Left renal cortex interstitium (tissue), 4 donors: ENCODE measurements at places on chromosomes 7 and 10.

DNA sequence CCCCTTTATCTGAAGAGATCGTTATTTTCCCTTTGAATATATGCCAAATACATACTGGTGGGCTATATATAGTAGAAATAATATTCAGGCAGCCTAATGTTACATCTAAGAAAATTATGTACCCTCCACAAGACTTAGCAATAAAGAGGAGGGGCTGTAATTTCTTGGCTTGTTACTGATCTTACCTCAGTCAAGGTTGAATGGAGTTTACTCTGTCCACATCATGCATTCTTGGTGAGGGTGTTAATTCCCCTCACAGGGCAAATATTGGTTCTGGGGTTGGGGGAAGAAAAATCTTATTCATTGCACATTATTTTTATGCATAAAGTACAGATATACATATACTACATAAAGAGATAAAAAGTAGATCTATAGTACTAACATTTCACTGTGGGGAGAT lies 145.8 kb upstream of the ANK3 start:
- no peak for DNase-seq

GRCh38 chr7:72492461-72493065 lies 80.4 kb upstream of the CALN1 start:
- no peak for DNase-seq

DNA sequence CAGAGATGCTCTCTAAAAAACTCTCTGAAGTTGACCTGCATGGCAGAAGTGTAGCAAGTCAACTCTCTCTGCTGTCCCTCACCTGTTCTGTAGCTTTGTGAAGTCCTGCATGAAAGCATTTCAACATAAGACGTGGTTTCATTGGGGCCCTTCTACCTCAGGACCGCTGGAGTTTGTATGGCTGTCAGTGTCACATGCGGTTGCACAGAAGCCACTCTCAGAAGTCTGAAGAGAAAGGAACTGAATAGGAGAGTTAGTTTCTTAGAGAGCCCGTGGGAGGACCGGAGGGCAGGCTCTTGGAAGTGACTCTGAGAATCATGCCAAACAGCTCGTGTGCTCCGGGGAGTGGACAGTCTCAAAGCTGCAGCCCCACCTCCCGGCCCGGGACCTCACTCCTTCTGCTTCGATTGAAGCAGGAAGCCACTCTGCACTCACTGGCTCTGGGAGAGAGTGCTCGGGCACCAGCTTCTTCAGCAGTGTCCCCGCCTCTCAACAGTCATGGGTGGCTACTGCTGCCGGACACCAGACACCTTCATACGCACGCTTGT lies 486.7 kb downstream of the SDK1 start:
- no peak for DNase-seq

GRCh38 chr10:14775656-14776055 lies 959 bp upstream of the FAM107B start:
- no peak for DNase-seq

DNA sequence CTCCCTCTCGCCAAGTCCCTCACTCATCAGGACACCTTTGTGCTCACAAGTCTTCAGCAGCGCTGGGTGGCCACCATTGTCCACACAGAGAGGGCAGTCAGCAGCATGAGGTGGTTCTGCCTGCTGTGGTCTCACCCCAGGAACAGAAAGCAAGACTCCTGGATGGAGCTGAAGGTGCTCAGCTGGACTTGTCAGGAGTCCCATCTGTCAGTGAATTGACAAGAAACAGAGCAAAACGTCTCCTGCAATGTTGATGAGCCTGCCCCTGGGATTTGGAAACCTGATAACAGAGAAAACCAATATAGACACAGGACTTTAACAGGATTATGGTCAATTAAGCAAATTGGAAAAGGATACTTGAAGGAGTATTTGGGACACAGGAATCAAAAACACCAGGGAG lies 122.2 kb upstream of the PRSS58 start:
- DNase-seq: no peak

DNA sequence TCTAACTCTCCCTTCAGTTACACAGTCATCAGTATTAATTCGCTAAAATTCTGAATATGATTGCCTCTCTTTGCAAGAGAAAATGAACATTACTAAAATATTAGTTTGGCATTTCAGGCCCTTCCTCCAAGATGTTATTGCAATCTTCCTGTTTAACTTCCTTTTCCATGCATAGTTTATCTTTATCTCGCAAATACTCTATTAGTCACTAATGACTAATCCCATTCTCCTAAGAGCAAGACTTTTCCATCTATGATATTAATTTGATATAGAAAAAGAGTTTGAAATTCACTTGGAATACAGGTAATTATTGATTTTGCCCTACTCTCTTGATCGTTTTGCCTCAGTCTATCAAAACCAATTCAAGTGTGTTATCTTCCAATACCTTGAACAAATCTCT lies 41.8 kb upstream of the SEMA3A start:
- DNase-seq: no peak

DNA sequence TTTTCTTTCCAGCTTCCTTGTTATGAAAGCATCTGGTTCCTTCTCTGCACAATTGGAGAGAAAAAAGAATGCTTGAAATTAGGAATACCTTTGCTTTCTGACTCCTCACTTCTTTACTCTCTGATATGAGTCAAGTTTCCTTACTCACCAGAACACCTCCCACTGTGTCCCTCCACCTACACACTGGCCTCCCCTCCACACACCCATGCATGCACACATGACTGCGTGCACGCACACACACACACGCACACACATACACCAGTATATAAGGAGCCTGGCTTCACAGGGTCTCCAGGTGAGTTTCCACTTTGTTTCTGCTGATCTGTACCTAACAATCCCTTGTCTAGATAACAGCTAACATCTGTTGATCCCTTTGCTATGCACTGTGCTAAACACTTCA lies 11.4 kb upstream of the PTER start:
- DNase-seq: no peak

GRCh38 chr7:35185908-35186731 lies 67.8 kb downstream of the TBX20 start:
- DNase-seq: peak; percentile 25

DNA sequence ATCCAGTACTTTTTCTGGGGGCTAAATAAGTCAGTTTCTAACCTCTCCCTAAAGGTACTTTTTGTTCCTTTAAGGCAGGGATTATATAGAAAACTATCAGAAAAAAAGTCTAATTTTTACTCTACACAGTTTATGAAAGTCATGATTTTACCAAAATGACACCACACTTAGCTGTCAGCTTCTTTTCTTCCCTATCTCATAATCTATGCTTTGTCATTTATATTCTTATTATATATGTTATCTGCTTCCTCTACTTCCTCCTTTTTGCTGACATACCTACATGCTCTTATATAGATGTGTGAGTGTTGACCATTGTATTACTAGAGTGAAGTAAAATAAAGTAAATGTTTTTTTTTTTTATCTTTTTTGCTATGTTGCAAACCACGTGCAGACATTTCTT lies 203.9 kb upstream of the CHRM2 start:
- no peak for DNase-seq

GRCh38 chr10:129940617-129941198 lies 23.4 kb downstream of the EBF3 start:
- no peak for DNase-seq

DNA sequence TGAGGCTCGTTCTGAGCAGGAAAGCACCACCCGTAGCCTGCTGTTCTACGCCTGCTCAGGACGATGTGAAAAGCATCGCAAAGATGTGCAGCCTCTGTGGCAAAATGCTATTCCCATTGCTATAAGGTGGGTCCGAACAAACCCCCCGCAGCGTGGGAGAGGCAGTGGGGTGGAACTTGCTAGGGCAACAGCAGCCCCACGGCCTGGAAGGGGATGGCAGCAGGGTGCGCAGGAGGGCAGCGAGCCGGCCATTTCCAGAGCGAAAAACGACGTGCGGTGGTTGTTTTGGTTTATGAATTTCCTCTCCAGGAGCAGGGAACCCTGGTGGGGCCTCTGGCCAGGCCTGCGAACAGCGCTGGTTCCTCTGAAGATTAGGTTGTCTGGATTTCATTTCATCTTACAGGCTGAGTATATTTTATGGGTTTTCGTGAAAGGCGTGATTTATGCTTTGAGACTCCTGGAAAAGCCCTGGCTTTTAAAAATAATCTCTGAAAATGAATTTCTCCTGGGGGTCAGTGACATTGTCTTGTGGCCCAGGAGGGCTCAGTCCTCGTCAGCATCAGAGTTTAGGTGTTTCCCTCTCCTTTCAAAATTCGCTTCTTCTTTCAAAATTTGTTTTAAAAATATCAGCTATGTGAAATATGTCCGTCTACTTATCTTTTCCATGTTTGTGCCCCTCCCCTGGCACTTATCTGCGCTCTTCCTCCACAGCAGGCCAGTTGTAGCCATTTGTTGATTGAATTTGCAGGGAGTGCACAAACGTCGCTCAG lies 42.3 kb upstream of the UBE3C start:
- no peak for DNase-seq

GRCh38 chr10:38043516-38043915 lies 33.0 kb downstream of the ZNF33A start:
- no peak for DNase-seq

- no peak for DNase-seq
Measured at GRCh38 chr10:72567421-72567820, 58.5 kb downstream of the MICU1 start.

- no peak for DNase-seq
Measured at GRCh38 chr7:82534684-82535083, 91.1 kb upstream of the CACNA2D1 start.

DNA sequence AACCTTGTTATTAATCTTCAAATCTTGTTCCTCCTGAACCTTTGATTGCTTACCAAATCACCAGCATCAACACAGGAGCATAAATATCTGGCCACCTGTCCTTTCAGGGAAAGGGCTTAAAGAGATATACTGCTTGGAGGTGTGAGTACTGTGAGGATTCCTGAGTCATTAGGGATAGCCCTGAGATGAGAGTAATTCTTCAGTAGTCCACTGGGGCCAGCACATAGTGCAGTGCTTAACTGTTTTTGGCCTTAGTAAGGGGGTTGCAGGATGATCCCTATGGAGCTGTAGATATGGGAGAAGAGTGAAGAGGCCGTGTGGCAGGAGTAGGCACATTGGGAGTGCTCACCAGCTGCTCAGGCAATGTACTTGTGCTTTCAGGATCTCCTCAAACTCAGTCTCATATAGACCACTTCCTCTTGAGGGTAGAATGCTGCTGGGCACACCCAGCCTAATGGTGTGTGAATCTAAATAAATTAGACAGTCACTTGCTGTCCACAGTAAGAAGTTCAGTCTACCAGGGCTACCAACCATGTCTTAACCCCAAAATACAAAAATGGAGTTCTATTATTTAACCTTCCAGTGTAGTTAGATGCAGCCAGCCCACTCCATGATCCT lies 26.5 kb upstream of the GPR141 start:
- no peak for DNase-seq
